ENCODE measurements at places on chromosomes 5 and 9.

GRCh38 chr5:73321757-73322436 is 126.7 kb downstream of the FOXD1 start:
- DNase-seq, result peak; percentile 89

GRCh38 chr5:121968910-121969607 is 7.3 kb downstream of the SRFBP1 start:
- peak; percentile 76 for DNase-seq

DNA sequence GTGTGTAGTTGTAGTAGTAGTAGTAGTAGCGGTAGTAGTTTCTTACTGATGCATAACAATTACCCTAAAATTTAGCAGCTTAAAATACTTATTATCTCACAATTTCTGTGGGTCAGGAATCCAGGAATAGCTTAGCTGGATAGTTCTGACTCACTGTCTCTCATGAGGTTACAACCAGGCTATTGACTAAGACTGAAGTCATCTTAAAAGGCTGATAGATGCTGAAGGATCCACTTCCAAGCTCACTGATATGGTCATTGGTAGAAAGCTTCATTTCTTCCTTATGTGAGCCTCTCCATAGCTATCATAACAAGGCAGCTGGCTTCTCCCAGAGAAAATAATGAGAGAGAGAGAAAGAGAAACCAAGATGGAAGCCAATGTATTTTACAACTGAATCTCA is 147.5 kb upstream of the FBXL17 start:
- peak; percentile 46 for DNase-seq

DNA sequence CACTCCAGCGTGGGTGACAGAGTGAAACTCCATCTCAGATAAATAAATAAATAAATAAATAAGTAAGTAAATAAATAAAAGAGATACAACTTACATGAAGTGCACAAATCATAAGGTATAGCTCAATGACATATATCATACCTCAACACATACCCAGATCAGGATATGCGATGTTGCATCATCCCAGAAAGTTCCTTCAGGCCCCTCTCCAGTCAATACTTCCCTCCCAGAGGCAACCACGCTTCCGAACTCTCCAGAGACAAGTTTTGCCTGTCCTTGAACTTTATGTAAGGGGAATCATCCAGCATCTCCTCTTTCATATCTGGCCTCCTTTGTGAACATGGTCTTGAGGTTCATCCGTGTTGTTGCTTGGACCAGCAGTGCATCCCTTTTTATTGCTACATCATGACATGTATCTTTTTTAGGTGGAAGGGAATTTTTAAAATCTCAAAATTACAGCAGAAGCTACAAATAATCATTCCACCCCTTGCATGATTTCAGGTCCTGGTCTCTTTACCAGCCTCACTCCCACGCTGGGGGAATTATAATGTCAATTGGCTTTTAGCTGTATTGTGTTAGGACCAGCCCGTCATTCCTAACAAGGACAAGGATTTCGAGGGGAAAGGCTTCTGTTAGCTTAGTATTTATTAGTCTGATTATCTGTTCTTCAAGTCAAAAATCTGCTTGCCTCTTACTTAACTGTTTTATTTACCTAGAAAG is 32.9 kb upstream of the AOPEP start:
- no peak for DNase-seq

- no peak for DNase-seq
Observed at GRCh38 chr5:138655530-138656190, 80.5 kb upstream of the HSPA9 start.

DNA sequence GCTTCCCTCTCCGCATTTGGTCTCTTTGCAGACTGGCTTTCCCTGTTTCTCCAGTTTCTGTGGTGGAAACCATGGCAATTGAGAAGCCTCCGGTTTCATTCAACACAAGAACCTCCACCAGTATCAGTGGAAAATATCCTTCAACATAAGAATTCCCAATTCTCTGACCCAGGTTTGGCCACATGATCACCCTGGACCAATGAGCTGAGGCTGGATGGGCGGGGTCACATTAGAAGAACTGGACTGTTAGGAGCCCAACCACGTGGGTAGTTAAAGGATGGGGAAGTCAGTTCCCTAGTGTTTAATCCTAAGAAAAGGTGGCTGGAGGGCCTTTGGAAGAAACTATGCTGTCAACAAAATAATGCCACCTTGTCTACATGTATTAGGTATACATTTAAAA is 336.3 kb downstream of the DMRT2 start:
- DNase-seq, result no peak

- DNase-seq, result no peak
Observed at GRCh38 chr9:68643901-68644809, 60.9 kb upstream of the PIP5K1B start.

- peak; percentile 18 for DNase-seq
Observed at GRCh38 chr9:32550150-32550561, 2.0 kb upstream of the SMIM27 start.

GRCh38 chr5:176735383-176736265 is 74.7 kb upstream of the UNC5A start:
- no peak for DNase-seq

GRCh38 chr5:115069087-115069968 is 100.4 kb downstream of the TRIM36 start:
- peak; percentile 61 for DNase-seq

- no peak for DNase-seq
Observed at GRCh38 chr5:169923988-169924387, 56.3 kb downstream of the INSYN2B start.

DNA sequence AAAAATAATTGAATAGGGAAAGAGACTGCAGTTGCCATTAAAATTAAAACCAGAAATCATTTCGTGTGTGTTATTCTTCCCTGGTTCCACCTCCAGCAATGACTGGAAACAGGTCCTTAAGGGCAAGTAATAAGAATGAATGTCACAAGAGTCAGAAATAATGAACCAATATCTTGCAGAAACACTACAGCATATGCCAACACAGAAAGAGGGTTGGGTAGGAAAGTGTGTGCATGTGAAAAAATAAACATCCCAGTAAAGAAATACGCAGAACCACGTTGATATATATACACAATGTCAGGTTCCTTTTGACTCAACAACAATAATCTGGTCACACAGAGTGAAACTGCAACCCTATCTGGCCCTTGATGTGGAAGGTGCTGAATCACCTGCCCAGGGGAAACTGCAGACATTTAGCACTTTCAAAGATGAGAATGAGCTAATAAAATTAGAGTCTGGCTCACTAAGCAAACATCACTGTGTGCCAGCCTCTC is 15.0 kb downstream of the HMHB1 start:
- no peak for DNase-seq

GRCh38 chr9:105148328-105149006 is 96.0 kb upstream of the SLC44A1 start:
- no peak for DNase-seq
